ENCODE measurements at places on chromosomes 4 and X. TPM values are rescaled to one million over a fixed set of nuclear protein-coding genes. Genes with fewer than 3 reads are reported as not detected.

GRCh38 chr4:128793859-128794672 is 15.4 kb upstream of the JADE1 start:
- no peak for DNase-seq

DNA sequence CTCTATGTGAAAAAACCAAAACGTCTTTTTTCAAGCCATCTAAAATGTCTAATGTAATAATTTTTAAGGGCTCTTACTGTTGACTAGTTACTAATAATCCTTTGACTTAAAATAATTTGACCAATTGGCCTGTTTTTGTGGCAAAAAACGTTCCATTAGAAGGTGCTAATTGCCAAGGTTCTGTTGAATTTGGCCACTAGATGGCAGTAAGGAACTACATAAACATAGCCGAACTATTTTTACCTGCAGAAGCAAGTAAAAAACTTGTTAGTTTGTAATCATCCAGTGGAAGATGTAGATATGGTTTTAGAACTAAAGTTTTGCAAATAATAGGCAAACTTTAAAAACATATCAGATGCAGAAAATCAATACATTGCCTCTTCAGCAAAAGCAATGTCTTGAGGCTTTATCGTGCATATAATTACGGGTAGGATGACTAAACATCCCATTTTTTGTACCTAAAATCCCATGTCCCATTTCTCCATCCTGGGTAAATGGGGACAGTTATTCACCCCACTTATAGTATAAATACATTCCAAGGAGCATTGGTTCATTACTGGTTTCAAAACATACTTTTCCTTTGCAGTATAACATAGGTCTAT is 57.6 kb downstream of the PROM1 start:
- DNase-seq, result peak; percentile 74

The MAGEC1 gene
- total RNA-seq, result not detected

GRCh38 chr4:75069493-75070074 is 136.7 kb downstream of the PARM1 start:
- DNase-seq, result no peak

DNA sequence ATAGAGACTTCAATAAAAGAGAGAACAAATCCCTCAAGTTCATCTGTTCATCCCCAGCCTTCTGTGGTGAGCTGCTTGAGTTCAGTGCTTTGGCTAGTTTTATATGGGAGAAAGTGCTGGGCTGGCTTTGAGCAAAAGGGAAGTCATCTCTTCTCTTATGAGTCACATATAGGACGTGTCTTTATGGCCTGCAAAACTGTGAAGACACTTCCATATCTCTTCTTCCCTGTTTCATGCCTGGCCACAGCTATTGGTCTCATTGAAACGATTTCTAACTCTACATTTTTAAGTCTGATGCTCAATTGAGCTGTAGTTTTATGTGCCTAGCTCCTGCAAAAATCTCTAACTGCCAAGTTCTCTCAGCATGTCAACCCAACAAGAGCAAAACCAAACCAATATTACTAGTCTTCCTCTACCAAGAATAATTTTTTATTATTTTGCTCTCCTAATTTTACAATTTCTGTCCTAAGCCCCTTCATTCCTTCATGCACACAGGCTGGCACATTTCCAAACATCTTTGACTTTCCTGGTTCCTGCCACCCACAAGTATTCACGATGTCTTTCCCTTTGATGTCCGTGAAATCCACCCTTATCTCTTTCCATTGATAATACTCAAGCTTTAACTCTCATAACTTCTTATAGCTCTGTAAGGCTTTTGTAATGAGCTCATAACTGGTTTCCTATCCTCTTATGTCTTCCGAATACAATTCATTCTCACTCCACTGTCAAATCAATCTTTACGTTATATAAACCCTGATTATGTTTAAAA is 165.3 kb downstream of the BTC start:
- no peak for DNase-seq

- DNase-seq, result no peak
Observed at GRCh38 chrX:80917919-80918318, 108.2 kb upstream of the BRWD3 start.
